DMS79 treated with DMSO at 0.1 percent for 48 hours (cell line): ENCODE measurements at places on chromosomes 13 and 19.

DNA sequence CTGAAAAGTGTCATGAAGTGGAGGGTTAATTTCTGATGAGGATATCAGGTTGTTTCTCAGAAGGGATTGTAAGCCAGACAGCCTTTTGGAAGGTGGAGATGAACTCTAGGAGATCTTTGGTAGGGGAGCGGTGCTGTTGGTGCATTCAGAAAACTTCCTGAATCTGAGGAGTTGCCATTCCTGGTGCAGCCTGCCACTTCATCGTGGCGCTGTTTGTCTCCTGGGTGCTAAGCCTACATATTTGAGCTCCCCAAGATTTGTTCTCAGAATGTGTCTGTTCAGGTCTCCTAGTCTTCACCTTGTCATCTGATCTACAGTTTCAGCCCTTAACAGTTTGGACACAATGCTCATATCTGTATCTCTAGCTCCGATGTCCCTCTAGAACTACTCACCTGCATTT lies 285.6 kb downstream of the MTUS2 start:
- DNase-seq: no peak

- no peak for DNase-seq
Observed at GRCh38 chr19:39512988-39513387, 2.0 kb upstream of the SELENOV start.

GRCh38 chr13:107025991-107026390 lies 458.1 kb upstream of the ARGLU1 start:
- DNase-seq: no peak

- no peak for DNase-seq
Observed at GRCh38 chr13:26502826-26503225, 54.7 kb upstream of the WASF3 start.

DNA sequence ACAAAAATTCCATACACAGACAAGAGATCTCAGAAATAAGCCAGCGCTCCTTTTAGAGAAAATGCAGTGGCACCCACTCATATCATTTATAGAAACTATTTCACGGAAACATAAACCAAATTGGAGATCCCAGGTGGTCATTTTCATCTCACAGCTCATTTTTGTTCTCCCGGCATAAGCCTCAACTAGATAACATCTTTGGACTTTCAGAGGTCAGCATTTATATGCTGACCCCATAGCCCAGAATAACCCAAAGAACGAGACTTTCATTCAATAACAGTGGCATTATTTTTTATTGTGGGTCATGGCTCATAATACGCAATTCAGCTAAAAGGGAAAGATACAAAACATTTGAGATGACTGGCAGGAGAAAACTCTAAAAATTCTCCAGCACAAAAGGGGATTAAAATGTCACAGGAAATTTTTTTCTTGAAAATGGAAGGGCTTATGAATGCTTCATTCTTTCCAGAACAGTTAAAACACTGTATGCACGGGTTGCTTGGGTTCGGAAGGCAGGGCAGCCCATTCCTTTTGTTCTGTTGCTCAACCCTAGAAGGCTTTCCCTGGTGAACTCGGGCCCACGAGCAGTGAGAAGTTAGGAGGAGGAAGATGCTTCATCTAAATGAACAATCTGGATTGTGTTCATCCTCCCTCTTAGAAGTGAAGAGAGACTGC lies 24.0 kb downstream of the STARD13 start:
- DNase-seq: no peak
